Testis (tissue), 5 donors: ENCODE measurements at places on chromosomes 13 and 19. TPM values are rescaled to one million over a fixed set of nuclear protein-coding genes. Genes with fewer than 3 reads are reported as not detected.

GFY gene
- 0.24 TPM for total RNA-seq

LRRC25 gene
- total RNA-seq = 4.0 TPM

FBXO27 gene
- total RNA-seq = 11.3 TPM

ABCC4 gene
- total RNA-seq = 23.5 TPM

SBNO2 gene
- total RNA-seq = 58.9 TPM

ATP7B gene
- total RNA-seq = 18.7 TPM

ZNF491 gene
- 0.62 TPM for total RNA-seq

ZNF844 gene
- total RNA-seq = 18.0 TPM

LHB gene
- 13.9 TPM for total RNA-seq

OR7D2 gene
- 0.62 TPM for total RNA-seq

DNAJB1 gene
- 185 TPM for total RNA-seq
